ENCODE measurements at places on chromosomes 5 and 9. TPM values are rescaled to one million over a fixed set of nuclear protein-coding genes. Genes with fewer than 3 reads are reported as not detected.
A peak's percentile ranks its signal among the peaks of the same experiment; 100 is the strongest.

DNA sequence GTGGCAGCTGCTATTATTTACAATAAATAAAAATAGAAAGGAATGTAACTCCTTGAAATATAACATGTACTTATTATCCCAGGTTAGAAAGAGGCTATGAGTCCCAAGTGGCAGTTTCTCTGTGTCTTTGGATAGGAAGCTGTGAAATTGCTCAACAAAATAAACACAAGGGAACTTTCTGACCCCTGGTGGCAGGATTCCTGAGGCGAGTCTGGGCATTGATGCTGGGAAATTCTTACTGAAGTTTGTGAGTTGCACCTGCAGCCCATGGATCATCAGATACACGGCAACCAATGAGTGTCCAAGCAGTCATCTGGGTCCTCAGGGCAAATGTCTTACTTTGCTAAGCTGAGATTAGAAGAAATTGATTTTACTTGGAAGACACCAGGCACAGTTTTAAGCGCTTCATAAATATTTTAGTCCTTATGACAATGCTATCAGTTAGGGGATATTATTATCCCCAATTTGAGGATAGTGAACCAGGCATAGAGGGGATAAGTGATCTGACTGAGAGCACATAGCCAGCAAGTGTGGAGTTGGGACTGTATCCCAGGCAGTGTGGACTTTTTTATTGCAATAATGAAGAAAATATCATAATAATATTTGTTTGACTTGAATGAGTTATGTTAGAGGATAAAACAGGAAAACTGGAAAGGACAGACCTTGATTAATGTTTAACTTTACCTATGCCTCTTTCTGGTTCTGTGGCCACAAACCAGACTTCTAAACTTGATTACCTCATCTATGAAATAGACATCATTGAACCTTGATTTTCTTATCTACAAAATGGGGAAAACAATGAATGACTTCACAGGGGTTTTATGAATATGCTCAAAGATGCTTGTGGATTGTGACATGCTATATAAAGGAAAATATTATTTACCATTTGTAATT lies 265.5 kb upstream of the ADAMTSL1 start:
- no peaks in the 10 kb centered on the region for H3K4me1 ChIP-seq
- no peak overlapping the region for H3K27ac ChIP-seq
- no peaks in the 10 kb centered on the region for H3K27me3 ChIP-seq
- H3K4me3 ChIP-seq, result no peak overlapping the region
- H3K36me3 ChIP-seq, result no peaks in the 10 kb centered on the region

DNA sequence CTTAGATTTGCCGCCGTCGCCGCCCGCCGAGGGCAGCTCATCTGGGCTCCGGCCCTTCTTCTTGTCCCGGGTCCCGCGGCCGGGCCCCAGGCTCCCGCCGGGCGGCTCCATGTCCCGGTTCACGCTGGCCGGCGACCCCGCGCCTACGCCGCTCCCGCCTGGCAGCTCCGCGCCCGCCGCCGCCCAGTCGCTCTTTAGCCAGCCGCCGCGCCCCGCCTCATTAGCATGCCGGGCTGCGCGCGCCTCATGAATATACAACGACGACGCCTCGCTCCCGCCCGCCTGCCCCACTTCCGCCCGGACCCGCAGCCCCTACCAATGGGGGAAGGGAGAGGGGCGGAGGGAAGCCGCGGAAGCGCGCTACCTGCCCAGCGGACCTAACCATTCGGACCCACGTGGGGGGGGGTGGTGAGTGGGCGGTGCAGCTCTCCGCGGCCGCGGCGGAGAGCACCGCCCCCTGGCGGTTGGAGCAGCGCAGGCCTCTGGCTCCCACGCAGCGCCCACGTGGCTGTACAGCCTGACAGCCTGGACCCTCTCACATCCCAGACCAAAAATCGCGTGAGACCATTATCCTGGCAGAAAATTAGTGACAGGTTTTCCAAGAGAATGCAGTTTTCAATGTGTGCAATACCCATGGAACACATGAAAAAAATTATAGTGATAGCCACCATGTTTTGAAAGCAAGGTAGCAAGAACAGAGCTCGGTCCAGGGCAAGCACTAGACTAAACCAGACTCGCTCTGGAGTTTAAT lies at the start of gene DIAPH1:
TSS of gene DIAPH1 (minus strand) at position 197 of the 751 bp plus-strand sequence. CDS start at position 111, 86 bp downstream.
- H3K4me3 ChIP-seq, result peak within 1 kb of the TSS; percentile 98
- DNase-seq, result peak; percentile 97
- peaks cover 38% of the 10 kb centered on the region for H3K4me1 ChIP-seq
- H3K27me3 ChIP-seq, result no peaks in the 10 kb centered on the region
- peak within 1 kb of the TSS; percentile 82 for H3K27ac ChIP-seq

DNA sequence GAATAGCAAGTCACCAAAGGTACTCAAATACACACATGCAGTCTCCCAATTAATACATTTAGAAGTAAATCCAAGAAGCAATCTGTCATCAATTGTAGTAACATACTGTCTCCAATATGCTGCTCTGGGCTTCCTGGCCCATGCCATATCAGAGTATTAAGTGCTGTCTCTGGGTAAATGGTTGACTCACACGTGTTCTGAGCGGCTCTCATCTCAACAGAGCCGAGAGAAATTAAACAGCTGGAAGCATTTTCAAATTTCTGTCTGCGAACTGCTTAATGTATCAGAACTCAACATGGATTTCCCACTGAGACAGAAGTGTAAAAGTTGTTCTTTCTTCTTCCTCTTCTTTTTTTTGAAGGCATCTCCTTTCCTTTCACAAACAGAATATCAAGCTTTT lies 247.3 kb upstream of the TAS2R1 start:
- DNase-seq, result no peak
- H3K4me1 ChIP-seq, result no peaks in the 10 kb centered on the region
- H3K36me3 ChIP-seq, result no peaks in the 10 kb centered on the region
- no peaks in the 10 kb centered on the region for H3K27me3 ChIP-seq
- no peak overlapping the region for H3K27ac ChIP-seq
- no peak overlapping the region for H3K4me3 ChIP-seq

DNA sequence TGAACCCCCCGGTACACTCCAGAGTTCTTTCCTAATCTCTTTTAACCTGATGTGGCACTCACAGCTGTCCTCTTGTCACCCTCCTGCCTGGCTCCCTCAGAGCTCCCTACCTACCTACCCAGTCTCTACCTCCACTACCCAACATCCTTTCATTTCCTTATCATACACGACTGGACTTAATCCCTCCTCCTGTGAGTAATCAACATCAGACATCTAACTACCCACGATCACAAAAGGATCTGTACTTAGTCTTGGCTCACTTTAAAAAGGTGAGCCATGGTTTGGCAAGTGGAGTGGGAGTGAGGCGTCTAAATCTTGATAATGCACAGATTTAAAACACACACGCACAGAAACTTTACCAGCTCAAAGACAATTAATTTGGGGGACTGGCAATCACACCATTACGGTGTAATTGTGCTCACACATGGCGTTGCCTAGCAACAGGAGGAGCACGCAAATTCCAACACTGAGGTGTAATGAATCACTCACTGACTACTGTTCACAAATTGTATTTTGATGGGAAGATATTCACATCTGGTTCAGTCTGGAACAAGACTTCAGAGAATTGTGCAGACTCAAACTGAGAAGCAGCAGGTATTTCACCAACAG lies 235.9 kb downstream of the EPB41L4A start:
- H3K27ac ChIP-seq, result no peak overlapping the region
- H3K27me3 ChIP-seq, result no peaks in the 10 kb centered on the region
- no peak overlapping the region for H3K4me3 ChIP-seq
- DNase-seq, result no peak

Gene CDKN2B
- total RNA-seq, result not detected

Gene CNTFR
- total RNA-seq, result not detected

All from CD8-positive, alpha-beta memory T cell (primary cell).